ENCODE measurements at places on chromosomes 4 and X.

DNA sequence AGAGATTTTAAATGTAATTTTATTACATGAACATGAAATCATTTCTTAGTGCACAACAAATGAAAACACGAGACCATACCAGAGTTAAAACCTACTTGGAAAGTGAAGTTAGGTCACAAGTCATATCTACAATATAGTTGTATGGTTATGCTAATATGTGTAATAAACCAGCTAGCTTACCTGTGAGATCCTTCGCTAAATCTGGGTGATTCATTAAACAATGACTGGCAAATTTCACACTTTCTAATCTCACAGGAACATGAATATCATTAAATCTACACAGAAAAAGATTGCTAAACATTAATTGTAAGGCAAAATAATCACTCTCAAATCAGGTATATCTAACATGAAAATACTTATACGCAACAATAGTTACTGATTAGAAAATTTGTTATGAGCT is 67.6 kb downstream of the PDS5A start:
- no peak for DNase-seq

DNA sequence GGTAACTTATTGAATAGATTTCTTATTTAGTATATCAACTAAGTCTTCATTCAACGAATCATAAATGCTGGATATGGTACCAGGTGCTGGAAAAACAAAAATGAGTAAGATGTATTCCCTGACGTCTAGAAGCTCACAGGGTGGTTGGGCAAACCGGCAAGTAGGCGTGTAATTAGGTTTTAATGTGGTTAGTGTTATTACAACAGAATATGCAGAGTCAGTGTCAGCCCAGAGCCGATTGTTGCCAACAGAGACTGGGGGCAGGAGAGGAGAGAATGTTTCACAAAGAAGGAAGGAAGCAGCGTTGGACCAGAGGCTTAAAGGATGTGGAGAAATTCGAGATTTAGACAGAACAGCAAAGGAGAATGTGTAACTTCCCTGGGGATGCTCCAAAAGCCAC is 111.7 kb downstream of the TENM3 start:
- DNase-seq = no peak

DNA sequence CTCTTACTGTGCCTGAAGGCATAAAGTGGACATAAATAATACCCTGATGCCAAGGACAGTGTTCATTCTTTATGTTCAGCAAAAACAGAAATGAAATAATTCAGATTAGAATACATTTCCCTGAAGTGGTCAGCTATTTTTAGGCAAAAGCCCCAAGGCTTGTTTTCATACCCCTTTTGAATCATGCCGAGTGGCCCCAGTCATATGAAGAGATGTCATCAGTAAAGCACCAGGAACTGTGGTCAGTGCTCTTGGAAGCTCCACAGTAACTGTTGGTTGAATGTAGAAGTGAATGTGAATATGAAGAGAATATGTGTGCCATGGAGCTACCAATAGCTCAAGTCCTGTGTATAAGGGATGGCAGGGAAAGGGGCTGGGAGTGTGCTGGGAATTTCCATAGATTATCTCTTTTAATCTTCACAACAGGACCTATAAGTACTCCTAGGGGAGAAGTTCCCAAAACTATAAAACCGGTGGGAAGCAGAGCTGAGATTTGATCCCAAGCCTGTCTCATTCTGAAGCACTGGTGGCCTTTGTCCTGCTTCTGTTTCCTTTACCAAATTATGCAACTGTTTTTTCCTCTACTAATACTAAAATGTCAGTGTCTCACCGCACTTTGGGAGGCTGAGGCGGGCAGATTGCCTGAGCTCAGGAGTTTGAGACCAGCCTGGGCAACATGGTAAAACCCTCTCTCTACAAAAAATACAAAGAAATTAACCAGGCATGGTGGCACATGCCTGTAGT is 52.6 kb downstream of the FNIP2 start:
- no peak for DNase-seq

DNA sequence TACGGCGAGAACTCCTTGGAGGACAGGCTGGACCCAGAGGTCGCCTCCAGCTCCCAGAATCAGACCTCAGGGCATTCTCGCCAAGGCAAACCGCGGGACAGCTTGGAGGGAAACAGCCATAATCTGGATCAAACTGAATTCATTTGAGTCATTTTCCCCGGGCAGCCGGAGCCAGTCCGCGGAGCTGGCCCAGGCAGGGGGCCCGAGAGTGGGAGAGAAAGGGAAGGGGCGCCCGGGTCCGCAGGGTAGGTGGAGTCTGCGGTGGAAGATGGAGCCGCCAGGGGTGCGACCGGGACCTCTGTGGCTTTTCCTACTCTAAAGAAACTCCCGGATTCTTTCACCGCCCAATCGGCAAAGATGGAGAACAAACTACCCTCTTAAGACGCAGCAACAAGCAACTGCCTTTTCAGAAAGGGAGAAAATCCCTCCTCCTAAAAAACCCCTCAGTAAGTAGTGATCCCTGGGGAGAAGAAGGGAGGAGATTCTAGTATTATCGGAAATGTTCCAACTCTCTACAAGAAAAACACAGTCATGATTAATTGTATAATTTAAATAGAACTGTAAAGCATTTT is 5.2 kb downstream of the NKX3-2 start:
- DNase-seq = no peak

GRCh38 chr4:157270552-157270951 is 50.0 kb downstream of the GRIA2 start:
- no peak for DNase-seq

DNA sequence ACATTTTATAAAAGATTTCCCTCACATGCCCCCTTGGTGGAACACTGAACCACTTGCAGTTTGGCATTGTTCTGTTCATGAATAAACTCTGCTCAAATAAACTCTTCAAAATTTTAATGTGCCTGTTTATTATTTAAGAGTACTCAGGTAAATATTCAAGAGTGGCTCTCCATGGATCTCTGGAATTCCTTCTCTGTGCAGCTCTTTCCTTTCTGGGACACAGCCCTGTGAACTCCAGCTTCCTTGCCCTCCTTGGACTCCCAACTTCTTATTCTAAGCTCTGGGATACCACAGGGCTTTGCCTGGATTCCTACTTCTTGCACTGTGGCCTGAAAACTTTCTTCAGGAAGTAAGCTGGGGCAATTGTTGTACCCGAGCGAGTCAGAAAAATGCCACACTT is 8.3 kb downstream of the BEX3 start:
- no peak for DNase-seq

DNA sequence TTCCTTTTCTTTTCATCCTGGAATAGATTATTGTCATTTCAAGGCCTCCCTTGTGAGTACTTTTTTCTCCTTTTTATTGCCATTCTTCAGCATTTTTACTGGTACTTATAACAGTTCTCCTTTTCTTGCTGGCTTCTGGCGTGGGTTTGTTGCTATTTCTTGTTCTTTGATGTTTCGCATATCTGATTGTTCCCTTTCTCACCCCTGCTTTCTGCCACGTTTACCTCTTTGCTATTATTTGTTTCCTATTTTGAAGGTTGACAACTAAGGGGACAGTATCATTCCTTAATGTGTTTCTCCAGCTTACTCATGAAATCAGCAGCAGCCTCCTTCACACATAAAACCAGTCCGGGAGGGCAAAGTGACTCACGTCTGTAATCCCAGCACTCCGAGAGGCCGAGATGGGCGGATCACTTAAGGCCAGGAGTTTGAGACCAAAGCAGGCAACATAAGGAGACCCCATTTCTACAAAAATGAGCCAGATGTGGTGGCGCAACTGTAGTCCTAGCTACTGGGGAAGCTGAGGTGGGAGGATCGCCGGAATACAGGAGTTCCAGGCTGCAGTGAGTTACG is 72.6 kb downstream of the DMD start:
- DNase-seq = no peak

- DNase-seq = no peak
These were observed 119.1 kb upstream of the OTUD4 start for GRCh38 chr4:145299380-145300076.

- no peak for DNase-seq
These were observed 53.8 kb upstream of the NAP1L5 start for GRCh38 chr4:88751258-88752075.

DNA sequence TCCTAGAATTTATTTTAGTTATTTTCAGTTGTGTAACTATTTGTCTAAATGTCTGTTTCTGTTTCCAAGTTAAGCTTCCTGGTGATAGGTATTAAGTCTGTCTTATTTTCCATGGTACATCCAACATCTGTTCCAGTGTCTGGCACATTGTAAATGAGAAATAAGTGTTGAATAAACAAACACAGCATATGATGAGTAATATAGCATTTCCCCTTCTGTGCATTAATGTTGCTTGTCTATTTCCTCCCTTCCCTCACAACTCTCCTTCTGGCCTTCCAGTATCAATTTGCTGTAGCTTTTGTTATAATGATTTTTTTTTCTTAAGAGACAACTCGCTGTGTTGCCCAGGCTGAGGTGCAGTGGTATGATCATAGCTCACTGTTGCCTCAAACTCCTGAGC is 36.1 kb downstream of the COPS4 start:
- DNase-seq = no peak

DNA sequence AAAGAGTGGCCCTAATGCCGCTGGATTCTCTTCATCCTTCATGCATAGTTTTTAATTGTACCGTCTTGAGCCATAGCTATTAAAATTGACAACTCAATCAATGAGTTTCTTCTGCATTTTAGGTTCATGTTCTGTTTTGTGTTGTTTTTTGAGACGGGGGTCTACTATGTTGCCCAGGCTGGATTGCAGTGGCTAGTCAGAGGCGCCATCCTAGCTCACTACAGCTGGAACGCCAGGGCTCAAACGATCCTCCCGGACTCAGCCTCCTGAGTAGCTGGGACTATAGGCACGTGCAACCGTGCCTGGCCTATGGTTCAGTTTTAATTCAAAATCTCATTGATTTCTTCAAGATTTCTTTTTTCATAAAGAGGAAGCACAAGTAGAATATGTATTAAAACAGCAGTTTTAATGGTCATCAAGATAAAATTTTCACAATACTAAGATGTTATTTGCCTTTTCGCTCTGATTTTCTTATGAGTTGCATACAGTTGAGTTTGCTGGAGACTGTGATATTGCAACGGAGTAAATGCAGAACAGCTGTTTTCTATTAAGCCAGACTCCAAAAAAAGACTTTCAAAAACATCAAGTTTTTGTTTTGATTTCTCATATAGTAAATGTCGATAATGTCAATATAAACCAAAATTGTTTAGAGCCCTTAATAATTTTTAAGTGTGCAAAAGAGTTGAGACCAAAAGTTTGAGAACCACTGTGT is 1.1 kb upstream of the STX18 start:
- no peak for DNase-seq

DNA sequence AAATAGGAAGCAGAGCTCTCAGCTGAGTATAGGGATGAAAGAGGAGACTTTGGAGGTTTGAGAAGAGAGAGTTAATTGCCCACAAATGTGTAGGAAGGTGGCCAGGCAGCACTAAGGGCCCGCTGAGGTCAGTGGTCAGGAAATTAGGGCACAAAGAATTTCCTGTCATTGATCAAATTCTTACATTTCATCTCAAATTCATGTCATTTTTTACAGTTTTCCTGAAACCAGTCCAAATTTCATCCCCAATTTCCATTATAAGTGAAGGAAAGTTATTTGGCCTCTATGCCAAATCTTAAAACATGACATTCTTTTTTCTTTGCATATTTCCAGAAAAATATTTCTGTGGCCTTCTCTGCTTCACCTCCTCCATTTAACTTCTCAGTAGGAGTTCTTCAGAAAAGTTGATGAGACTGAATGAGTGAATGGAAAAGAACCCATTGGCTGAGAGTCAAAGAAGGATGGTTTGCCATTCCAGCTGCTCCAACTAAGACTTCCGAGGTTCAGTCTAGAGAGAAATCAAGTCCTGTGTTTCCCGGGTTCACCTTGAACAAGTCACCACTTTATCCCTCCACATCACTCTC is 68.7 kb upstream of the SPRY1 start:
- DNase-seq = no peak

DNA sequence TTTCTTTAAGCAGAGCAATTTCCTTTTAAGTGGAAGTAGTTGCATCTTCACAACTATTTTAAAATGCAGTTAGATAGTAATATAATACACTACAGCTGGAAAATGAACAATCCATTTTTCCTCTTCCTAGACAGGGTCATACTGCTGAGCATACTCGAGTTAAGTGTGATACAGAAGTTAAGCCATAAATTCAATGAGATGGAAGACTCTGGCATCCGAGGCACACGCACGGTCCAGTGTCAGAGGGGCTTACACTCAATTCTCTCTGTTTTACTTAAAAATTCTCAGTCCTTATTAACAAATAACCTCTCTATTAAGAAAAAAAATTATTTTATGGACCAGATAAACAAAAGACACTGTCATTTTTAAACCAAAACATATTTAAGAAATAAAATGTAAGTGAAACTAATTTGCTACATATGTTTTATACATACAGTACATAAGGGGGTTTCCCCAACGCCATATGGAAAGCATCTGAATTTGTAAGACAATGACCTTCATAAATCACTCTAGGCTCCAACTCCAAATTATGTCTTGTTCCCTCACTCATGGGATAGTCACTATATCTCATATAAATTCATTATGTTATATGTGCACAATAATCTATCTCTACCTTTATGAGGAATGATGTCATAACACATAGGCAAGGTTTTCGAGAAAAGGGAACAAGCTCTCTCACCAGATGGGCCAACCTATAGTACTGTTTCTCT is 315.3 kb downstream of the PAPSS1 start:
- DNase-seq = no peak

DNA sequence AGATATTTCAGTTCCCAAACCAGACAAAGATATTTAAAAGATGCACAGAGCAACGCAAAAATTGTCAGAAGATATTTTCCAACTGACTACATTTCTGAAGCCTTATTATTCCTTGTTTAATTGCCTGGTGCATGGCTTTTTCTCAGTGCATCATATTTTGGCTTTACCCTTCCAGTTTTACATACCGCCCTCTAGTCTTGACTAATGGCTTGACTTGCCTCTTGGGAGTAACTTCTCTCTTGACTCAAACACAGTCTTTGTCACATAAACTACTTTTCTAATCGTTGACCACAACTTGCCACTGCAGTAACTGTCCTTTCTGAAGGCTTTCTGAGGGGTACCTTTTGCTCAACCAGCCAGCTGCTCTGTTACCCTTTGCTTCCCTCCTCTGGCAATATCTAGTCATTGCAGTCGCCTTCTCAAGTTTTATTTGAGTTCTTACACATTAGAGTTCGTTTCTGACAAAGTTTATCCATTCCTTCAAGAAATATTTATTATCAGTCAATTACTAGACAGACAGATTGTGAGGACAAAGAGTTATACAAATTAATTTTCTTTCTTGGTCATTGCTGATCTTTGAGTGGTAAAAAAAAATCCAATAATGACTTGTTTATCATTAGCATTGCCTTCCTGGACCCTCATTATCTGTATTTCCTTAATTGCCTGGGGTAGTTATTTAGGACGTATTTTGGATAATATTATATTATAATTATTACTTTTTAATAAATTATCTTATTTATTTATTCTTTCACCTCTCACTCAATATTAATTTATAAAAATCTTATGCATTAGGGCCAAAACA is 506.9 kb upstream of the PCDH10 start:
- DNase-seq = no peak

DNA sequence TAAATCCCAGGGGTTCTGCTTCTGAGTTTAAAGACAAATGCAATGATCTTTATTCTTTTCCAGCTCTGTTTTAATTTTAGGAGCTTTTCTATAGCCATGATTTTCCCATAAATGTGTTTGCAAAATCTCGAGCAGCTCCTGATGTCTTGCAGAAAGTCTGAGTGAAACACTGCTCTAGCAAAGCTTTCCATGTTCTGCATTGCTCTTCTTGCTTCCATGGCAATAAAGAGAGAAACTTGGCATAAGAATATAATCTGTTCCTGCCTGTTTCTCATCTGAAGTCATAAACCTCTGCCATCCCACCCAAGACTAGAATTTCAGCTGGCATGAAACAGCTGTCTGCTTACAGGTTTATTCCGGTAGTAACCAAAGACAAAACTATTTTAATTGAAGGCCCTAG is 254.5 kb downstream of the SPRY1 start:
- no peak for DNase-seq
